T follicular helper cell (primary cell): ENCODE measurements at places on chromosomes 1 and 21.

DNA sequence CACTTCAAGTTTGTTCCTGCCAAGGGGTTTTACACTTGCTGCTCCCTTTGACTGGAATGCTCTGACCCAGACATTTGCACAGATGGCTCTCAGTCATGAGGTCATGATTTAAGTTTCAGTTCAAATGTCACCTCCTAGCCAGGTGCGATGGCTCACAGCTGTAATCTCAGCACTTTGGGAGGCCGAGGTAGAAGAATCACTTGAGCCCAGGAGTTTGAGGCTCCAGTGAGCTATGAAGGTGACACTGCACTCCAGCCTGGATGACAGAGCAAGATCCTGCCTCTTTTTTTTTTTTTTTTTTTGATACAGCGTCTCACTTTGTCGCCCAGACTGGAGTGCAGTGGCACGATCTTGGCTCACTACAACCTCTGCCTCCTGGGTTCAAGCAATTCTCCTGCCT is 4.5 kb upstream of the ZMYM4 start:
- no peak for DNase-seq

DNA sequence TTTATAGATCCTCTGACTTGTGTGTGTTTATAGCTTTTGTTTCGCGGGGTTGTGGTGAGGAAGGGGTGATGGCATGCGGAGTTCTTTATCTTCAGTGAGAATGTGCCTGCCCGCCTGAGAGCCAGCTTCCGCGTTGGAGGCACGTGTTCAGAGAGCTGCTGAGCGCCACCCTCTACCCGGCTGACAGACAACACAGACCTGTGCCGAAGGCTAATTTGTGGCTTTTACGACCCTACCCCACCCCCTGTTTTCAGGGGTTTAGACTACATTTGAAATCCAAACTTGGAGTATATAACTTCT is 14.4 kb upstream of the CD101 start:
- peak; percentile 51 for DNase-seq

- no peak for DNase-seq
Observed at GRCh38 chr1:59139396-59139795, 157.5 kb upstream of the FGGY start.

DNA sequence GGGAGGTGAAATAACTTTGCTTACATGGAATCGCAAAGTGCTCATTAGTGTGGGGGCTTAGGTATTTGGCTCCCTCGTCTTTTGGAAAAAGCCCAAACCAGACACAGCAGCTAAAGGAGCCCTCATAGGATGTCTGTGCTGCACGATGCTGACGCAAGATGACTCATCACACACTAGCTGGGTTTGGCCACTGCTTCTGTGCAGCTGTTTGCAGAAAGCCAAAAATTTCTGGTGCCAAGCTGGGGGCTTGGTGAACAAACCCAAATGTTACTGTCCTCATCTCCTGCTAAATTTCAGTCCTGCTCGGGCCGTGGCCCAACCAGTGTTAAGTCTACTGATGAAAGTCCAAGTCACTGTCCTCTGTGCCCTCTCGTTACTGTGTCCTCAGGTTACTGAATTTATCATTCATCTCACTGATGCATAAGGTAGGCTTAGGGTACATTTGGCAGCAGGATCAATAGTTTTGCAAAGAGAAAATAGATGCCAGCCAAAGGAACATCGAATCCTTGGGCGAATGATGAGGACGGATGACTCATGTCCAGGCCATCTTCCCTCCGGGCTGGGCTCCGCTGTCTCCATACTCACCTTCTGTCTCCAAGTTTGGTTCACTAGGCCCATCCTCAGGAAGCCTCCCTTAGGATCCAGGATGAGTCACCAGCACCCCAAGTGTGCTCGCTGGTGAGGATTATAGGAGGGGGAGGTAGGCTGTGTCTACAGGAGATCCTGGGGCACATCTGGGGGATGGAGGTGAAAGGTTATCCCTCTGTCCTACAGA is 177.7 kb downstream of the ADSS2 start:
- DNase-seq = no peak

DNA sequence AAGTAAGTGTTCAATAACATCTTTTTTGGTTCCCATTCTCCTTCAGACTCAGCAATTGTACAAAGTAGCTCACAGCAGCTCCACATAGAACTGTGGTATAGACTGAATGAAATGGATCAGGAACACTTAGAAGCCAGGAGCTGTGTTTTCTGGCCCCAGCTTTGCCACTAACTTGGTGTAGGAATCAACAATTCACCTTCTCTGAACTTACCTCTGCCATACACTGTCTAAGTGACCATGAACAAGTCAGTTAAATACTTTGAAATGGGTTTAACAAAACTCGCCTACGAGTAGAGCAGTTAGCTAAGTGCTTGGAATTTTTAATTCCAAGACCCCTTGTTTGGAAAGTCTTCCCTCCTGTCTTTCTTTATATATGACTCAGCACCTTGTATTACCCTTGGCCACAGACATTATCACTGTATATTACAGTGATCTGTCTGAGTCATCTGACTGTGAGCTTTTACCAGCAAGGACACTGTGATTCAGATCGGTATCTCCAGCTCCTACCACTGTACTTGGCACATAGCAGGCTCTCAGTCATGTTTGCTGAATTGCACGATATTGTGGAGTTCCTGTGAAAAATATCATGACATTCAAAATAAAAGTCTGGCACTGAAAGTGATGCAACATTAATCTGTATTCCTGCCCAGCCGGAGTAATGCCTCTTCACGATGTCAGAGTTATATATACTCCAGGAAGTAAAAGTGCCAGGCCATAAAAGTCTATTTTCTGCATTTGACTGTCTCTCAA is 101.7 kb upstream of the BEND5 start:
- no peak for DNase-seq

- DNase-seq = no peak
Observed at GRCh38 chr21:39803393-39803792, 58.4 kb downstream of the IGSF5 start.
